ENCODE measurements at places on chromosomes 1 and 21.

- DNase-seq = no peak
Observed at GRCh38 chr1:68103011-68103545, 52.7 kb upstream of the DIRAS3 start.

DNA sequence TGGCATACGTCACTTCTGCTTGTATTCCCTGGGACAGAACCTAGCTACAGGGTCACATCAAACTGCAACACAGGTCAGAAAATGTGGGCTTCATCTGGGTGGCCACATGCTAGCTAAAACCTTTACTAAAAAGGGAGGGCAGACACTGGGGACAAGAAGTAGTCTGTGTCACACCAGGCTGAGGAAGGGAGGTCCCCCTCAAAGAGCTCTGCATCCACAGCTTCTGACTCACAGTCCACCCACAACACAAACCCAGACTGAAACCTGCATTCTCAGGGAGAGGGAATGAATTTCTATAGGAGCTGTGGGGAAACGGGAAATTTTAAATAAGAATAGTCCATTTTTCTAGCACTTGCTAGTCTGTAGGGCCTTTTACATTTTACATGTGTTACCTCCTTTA, 16.2 kb downstream of the OLIG2 start:
- DNase-seq = no peak

DNA sequence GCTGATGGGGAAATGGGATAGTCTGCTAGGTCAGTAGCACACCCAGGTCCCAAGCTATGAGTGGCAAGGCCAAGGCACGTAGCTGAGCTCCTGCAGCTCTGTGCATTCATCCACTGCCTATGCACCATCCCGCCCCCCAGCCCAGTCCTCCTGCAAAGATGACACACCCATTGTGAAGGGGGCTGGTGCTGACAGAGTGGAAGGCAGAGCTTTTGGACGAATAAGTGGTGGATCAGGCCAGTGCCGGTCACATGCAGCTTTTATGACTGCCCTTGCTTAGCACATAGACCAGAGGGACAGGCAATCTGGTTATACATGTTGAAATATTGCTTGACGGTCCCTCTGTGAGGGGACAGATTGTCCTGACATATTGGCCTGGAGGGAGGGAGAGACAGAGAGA, 494.3 kb downstream of the PTPRU start:
- no peak for DNase-seq

DNA sequence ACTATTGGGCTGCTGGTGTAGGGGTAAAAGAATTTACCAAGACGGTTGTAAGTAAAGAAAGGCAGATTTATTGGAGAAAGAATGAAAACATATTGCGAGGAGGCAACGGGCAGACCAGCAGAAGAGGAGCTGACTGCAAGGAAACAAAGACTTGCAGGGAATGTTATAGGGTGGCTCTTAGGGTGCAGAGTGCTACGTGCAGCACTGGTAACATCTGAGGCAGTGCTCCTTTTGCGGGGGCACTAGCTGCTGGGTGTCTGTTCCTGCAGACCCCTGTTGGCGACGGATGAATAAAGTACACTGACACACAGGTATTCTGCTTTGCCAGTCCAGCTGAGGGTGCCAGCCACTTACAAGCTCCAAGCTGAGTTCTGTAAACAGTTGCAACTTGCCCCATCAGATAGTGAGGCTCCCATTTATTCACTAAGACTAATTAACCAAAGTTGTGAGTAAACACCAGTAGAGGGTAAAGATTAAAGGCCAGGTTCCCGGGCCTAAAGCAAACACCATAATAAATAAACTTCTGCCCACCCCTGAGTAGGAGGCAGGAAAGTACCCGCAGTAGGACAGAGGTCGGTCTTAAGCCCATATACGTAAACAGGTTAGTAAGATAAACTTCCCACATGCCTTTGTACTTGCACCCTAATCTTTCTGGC, 140.2 kb upstream of the KCNK1 start:
- no peak for DNase-seq

GRCh38 chr1:71101839-71102376, 21.1 kb upstream of the ZRANB2 start:
- no peak for DNase-seq

- DNase-seq = no peak
Observed at GRCh38 chr1:206005778-206006180, 2.6 kb upstream of the RAB7B start.

DNA sequence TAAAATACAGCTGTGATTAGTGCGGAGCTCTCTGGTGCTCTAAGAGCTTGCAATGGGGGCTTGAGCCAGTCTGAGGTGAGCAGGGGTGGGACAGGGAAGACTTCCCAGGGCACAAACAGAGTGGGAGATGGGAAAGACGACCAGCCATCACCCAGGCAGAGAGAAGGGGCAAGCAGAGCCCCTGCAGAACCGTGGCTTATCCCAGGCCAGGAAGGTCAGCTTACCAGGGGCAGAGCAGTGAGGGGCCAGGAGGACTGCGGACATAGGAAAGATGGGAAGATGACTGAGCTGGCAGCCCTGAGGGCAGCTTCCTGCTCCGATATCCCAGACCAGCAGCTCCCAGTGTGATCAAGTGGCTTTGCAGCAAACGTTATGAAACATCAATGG, 55.4 kb upstream of the IFFO2 start:
- no peak for DNase-seq

- peak; percentile 76 for DNase-seq
Observed at GRCh38 chr1:24199291-24199900, 12.3 kb upstream of the IFNLR1 start.

DNA sequence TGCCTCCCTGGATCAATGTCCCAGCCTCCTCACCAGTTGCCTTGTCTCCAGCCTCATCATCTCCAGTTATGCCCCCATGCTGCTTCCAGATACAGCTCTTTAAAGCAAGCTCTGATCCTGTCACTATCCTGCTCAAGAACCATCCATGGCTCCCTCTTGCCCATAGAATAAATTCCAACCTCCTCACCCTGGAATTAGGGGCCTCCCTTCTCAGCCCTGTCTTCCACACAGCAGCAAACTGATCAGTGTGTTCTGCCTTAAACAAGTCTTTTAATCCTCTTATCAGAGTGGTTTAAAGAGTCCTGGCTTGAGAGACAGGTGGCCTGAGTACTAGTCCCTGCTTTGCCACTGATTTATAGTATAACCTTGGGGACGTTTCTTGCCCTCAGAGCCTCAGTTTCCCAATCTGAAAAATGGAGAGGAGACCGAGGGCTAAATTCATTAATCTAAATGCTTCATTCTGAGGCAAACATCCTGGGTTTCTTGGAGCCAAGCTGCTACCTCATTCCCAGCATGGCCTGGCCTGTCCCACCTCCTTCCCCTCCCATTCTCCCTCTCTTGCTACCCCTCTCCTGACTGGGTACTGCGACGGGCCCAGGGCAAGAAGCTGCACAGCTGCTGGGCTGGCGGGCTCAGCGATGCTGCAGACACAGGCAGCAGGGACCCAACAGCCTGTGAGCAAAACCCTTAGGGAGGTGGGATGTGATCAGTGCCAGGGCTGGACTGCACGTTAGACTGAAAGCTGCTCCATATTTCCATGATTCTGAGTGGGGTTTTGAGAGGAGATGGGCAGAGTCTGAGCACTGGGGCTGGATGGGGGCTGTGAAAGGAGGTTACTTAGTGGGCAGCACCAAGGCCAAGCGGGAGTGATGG, 221.4 kb downstream of the PTPRU start:
- DNase-seq = no peak

DNA sequence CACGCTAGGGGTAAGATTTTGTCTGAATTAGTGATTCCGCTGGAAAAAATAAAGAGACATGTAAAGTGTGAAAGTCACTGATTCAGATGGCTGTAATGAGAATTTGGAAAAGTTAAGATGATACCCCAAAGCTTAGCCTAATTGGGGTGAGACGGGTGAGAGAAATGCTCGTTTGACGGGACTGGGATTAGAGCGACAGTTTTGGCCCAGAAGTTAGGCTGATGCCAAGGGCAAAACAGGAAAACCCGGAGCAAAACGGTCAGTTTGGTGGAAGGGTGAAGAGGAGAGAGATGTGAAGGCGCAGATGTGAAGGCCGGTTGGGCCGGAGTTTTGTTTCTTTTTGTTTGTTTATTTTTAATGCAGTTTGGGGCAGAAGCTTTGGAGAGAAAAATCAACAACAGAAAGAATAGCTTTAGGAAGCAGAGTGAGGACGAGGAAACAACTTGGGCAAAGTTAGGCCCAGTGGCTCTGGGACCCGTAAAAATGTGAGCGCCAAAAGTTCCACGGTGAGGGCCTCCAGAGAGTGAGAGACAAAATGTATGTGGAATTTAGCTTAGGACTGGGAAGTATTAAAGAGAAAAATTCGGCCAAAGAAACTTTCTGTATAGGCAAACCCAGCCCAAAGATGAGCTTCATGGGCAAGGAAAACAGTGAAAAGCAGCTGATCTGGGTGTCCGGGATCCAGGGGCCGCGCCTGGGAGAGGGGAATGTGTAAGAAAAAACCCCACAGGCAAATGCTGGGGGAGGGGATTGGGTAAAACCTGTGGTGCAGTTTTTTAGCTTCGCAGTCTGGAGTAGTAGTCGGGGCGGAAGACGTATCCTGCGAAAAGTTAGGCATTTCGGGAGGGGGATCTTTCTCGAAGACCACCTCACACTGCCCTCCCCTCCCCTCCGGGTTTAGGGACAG, 1.2 kb downstream of the DMRTA2 start:
- no peak for DNase-seq

DNA sequence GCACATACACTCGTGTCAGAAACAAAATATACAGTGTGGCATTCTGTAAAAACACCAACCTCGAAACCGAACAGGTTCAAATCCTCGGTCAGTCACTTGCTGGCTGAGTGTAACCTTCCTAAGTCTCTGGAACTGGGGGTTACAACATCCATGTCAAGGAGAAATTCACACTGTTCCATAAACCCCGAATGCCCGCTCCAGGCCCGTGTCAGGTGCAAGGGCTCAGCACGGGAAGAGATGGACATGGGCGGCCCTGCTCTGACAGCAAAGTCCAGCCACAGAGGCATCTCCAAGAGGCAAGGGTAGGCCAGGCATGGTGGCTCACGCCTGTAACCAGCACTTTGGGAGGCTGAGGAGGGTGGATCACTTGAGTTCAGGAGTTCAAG, 79.5 kb downstream of the SLC66A1 start:
- DNase-seq = no peak

DNA sequence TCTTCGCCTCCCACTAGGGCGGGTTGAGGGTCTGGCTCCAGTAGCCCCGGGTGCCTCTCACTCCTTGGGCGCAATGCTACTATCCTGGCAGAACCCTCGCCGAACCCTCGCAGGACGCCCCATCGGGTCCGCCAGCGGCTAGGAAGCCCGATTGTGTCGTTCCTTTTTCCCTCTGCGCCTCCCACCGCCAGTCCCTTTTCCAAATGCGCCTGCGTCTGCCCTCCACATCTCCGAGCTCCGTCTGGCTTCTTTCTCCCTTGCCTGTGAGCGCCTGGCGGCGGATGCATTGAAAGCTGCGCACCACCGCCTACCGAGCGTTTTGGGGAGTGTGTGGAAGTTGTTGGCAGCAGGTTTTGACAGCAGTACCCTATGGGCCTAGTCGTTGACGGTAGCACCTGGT, 1.0 kb upstream of the DIRAS3 start:
- no peak for DNase-seq

- peak; percentile 61 for DNase-seq
Observed at GRCh38 chr1:39525366-39526165, 34.1 kb downstream of the BMP8A start.

- DNase-seq = no peak
Observed at GRCh38 chr1:235855811-235856429, 10.8 kb downstream of the LYST start.

DNA sequence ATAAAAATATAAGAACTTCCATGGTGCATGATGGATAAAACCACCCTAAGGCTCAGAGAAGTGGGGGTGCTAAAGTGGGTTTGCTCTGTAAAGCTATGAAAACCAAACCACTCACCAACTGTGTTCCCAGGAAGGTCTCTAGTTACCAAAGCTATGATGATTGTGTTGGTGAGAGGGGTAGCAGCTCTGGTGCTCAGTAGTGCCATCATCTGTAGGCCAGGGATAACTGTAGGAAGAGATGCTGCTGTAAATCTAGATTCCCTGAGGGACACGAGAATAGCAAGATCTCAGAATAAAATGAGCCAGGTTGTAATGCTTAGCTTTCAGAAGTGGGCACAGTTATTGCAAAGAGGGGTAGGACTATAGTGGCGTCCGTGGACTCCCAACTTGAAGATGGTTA, 124.5 kb downstream of the GREM2 start:
- no peak for DNase-seq

GRCh38 chr1:170075186-170075585, 691 bp upstream of the KIFAP3 start:
- no peak for DNase-seq

- DNase-seq = peak; percentile 78
Observed at GRCh38 chr1:203649999-203650836, 23.6 kb downstream of the ATP2B4 start.

GRCh38 chr21:29465546-29465945, 166.8 kb downstream of the BACH1 start:
- no peak for DNase-seq

DNA sequence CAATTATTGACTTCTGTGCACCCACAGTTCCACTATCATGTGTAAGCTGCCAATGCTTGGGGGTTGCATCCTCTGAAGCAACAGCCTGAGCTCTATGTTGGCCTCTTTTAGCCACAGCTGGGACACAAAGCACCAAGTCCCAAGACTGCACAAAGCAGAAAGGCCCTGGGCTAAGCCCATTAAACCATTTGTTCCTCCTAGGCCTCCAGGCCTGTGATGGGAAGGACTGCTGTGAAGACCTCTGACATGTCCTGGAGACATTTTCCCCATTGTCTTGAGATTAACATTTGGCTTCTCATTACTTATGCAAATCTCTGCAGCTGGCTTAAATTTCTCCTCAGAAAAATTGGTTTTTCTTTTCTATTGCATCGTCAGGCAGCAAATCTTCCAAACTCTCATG, 123.7 kb upstream of the DEPDC1 start:
- no peak for DNase-seq

GRCh38 chr21:36436829-36437744, 42.8 kb downstream of the CLDN14 start:
- no peak for DNase-seq

- peak; percentile 55 for DNase-seq
Observed at GRCh38 chr1:203649551-203649998, 22.9 kb downstream of the ATP2B4 start.

DNA sequence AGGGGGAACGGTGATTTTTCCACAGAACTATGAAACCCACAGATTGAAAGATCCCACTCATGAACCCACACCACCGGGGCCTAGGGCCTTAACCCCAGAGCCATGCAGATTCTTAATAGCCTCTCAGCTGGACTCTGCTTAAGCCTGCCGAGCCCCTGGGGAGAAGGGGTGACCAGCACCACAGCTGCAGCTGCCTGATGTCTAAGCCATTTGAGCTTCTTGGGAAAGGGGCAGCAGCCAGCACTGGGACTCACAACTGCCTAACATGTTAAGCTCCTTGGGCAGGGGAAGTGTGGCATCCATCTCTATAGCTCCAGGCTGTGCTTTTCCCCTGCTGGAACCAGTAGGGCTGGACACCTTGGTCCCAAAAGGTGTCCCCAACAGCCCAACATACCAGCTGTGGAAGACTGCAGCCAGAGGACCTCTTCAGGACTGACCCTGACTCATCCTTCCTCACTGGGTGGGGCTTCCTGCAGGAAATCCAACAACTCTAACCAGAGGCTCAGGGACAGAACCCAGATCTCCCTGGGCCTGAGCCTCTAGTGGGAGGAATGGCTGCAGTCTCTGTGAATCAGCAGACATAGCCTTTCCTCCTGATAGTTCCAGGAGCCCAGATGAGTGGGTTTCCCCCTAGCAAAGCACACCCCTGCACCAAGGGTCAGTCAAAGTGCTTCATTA, 34.6 kb upstream of the FMO3 start:
- no peak for DNase-seq

GRCh38 chr21:21688889-21689288, 690.7 kb downstream of the NCAM2 start:
- no peak for DNase-seq

- peak; percentile 80 for DNase-seq
Observed at GRCh38 chr1:15417059-15417934, 7.6 kb downstream of the EFHD2 start.
